ENCODE measurements at places on chromosomes 5 and 9. TPM values are rescaled to one million over a fixed set of nuclear protein-coding genes. Genes with fewer than 3 reads are reported as not detected.

NPDC1 gene
- 1.2 TPM for total RNA-seq

KLF9 gene
- 15.9 TPM for total RNA-seq

MYOT gene
- total RNA-seq: not detected

DNA sequence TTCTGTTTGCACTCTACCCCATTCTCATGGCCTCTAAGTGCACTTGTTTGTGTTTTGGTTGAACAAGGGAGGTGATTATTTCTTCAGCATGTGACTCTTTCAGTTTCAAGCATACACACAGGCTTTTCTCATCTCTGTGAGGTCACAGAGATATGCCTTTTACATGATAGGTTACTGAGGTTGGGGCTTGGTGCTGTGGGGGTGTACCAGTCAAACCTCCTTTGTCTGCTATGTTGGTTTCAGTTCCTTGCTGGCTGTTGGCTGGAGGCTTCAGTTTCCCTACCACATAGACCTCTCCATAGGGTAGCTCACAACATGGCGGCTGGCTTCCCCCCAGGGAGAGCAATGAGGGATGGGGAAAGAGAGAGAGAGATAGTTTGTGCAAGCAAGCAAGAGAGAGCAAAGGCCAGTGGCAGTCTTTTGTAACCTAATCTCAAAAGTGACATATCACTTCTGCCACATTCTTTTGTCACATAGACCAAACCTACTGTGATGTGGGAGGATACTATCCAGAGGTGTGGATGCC lies 96.7 kb upstream of the SEMA6A start:
- no peak for DNase-seq
